ENCODE measurements at places on chromosomes 7 and 10.

GRCh38 chr7:1622441-1622840 lies 47.6 kb upstream of the ELFN1 start:
- DNase-seq: no peak

DNA sequence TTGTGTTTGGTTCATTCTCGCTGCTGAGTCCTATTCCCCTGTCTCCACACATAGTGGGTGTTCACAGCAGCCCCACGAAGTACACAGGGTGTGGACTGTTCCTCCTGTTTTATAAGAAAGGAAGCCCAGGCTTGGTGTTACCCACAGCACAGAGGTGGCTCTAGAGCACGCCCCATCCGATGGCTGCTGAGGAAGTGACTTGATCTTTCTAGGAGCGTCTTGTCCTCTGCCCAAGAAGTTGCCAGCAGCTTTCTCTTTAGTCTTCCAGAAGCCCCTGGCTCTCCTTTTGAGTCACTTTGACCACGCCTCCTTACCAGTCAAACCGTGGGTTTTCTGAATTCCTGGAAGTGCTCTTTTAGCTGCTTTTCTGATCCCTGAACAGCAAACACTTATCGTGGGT lies 94.0 kb downstream of the GRK5 start:
- no peak for DNase-seq

DNA sequence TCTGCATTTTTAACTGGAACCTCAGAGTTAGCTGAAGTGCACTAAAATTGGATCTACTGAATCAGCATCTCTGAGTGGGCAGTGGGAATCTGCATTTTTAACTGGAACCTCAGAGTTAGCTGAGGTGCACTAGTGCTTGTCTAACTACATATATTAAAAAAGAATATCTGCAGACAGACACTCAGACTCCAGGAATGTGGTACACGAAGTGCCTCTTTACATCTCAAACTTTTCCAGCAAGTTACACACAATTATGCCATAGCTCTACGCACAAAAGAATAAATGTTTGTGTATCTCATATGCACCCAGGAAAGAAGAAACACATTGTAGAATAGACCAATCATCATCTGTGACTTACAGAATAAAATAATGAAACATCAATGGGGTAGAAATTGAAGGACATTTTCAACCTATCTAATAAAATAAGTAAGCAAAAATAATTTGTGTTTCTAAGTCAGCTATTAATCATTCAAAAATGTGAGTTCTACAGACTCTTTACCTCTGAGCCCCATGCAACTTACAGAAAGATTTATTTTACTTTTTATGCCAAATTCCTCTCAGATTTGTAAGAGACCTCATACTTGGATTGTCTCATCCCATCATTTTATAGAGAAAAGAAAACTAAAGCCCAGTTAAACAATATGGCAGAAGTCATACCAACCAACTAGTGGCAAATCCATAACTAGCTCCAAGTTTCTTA lies 28.3 kb downstream of the PPP1R3A start:
- no peak for DNase-seq

DNA sequence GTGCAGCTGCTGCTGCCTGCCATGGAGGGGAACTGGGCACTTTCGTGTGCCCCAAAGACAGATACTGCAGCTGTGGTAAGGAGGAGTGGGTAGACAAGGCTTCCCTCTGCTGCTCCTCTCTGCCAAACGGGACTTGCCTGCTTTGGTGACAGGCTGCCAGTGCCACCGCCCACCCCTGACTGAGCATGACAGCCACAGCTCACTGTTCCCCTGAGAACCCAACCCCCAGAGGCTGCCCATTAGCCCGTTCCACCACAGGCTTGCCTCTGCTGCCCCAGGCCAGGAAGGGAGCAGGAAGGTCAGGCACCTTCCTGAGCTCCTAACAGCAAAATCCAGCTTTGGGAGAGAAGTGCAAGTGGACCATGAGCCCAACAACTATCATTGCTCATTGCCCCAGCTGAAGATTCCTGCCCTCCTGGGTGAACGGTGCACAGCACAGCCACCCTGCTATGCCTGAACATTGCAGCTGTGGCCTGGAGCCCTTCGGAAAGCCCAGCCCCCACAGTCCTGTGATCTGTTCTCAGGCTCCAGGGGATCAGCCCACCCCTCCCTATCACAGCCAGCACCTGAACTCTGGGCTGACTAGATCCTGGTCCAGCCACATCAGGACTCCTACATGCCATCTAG lies 58.7 kb upstream of the ANTXRL start:
- DNase-seq: no peak

GRCh38 chr10:67926951-67927350 lies 42.5 kb downstream of the SIRT1 start:
- DNase-seq: no peak

GRCh38 chr7:121026159-121026558 lies 37.6 kb downstream of the CPED1 start:
- no peak for DNase-seq

GRCh38 chr7:57437581-57437980 lies 12.4 kb upstream of the ZNF716 start:
- no peak for DNase-seq

GRCh38 chr10:79493806-79494205 lies 18.5 kb upstream of the EIF5AL1 start:
- DNase-seq: no peak

- no peak for DNase-seq
Observed at GRCh38 chr10:122515588-122516231, 44.8 kb upstream of the DMBT1 start.

GRCh38 chr10:11553773-11554381 lies 57.6 kb downstream of the USP6NL start:
- no peak for DNase-seq

GRCh38 chr7:82241356-82241755 lies 202.2 kb downstream of the CACNA2D1 start:
- DNase-seq: no peak

DNA sequence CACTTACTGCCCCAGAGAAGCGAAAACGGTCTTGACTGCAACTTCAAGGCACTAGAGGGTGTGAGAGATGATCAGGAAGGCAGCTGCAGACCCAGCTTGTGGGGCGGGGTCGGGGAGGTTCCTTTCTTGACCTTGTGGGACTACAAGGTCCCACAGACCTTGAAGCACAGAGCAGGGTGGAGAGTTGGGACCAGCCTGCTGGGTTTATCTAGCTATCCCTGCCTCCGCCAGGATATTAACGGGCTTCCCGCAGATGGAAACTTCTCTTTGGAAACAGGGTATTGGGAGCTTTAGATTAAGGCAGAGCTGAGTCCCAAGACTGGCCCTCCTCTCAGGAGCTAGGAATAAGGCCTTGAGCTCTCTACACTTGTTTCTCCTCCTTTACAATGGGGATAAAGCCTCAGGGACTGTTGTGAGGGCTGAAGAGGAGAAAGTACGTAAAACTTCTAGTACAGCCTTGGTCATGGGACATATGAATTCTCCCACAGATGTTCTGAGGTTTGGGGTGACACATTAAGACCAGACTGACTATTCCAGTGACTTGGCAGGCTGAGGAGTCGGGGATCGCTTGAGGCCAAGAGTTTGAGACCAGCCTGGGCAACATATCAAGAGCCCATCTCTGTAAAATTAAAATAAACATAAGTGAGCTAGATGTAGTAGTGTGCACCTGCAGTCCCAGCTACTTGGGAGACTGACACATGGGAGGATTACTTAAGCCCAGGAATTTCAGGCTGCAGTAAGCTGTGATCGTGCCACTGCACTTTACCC lies 153.2 kb downstream of the CDH23 start:
- DNase-seq: no peak

- DNase-seq: no peak
Observed at GRCh38 chr7:78125884-78126283, 327.3 kb downstream of the PHTF2 start.

DNA sequence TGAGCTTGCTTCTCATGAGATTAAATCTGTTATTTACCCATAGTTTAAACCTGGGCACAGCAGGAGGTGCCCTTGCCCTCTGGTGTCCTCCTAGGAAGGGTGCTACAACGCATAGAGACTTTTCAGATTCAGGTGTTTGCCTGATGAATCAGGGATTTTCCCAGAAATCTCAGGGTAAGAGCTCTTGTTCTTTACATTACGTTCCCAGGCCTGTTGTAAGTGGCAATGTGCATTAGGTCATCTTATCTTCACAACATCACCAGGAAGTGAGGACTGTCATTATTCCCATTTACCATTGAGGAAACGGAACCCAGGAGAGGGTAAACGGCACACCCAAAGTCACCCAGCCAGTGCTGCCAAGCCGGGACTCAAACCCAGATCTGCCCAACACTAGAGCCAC lies 73.0 kb downstream of the NHLRC2 start:
- DNase-seq: no peak

- no peak for DNase-seq
Observed at GRCh38 chr10:31401287-31401686, 82.3 kb downstream of the ZEB1 start.

GRCh38 chr7:51162724-51163329 lies 153.8 kb downstream of the COBL start:
- no peak for DNase-seq

DNA sequence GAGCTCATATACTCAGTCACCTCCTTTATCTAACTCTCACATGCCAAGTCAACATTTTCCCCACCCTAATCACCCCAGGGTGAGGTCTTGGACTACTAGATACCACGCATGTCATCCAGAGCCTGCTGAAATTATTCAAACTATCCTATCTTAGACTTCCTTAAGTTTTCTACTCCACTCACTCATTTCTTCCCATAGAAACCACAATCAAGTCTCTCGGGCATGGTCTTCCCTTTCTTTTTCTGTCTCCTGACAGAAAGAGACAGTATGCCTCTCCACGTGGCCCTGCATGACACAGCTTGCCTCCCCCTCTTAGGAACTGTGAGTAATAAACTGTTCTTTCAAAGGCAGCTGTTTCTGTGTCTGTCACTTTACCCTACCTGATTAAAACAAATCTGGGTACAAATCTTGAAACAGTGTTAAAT lies 29.4 kb downstream of the TAS2R41 start:
- no peak for DNase-seq

- DNase-seq: no peak
Observed at GRCh38 chr7:116139807-116140206, 70.5 kb upstream of the TES start.

DNA sequence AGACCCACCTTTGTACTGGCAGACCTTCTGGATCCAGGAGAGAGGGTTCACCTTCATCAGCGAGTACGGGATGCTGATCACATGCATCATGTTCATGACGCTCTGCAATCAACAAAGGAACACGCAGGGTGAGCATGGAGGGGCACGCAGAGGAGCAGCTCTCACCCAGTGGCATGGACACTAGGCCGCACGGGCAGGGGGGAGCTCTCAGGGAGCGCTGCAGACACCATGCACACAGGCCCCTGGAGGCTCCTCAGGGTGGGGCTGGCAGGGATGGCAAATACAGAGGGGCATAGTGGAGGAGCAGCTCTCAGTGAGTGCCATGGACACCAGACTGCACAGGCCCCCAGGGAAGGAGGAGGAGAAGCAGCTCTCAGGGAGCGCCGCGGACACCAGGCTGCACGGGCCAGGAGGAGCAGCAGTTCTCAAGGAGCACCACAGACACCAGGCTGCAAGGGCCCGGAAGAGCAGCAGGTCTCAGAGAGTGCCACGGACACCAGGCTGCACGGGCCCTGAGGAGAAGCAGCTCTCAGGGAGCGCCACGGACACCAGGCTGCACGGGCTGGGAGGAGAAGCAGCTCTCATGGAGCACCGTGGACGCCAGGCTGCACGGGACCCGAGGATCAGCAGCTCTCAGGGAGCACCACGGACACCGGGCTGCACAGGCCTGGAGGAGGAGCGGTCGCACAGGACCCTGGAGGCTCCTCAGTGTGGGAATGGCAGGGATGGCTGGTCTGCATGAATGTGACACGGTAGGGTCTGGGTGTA lies 249.5 kb downstream of the ZMYND11 start:
- DNase-seq: no peak

DNA sequence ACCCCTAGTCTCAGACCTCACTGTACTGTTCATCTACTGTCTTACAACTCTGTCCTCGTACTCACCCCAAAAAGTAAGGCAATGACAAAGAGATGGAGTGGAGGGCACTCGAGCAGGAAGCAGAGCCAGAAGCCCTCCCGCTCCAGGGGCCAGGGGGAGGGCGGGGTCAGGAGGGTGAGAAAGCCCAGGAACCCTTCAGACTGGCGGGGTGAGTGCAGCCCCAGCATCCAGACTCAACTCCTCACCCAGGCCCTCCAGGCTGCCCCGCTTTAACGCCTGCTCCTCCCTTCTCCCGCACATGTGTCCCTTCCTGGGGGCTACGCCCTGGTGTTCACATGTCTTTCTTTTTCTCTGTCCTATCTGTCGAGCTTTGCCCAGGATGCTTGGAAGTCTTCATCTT lies 66.1 kb downstream of the CALML3 start:
- no peak for DNase-seq

GRCh38 chr7:36015733-36016132 lies 137.3 kb upstream of the EEPD1 start:
- DNase-seq: no peak

- no peak for DNase-seq
Observed at GRCh38 chr10:12625393-12626023, 276.2 kb downstream of the CAMK1D start.

Data from D721Med (cell line).